Brain microvascular endothelial cell (primary cell): ENCODE measurements at places on chromosomes 6 and 20.

GRCh38 chr6:117143647-117144046 lies 121.7 kb upstream of the VGLL2 start:
- no peak for DNase-seq

DNA sequence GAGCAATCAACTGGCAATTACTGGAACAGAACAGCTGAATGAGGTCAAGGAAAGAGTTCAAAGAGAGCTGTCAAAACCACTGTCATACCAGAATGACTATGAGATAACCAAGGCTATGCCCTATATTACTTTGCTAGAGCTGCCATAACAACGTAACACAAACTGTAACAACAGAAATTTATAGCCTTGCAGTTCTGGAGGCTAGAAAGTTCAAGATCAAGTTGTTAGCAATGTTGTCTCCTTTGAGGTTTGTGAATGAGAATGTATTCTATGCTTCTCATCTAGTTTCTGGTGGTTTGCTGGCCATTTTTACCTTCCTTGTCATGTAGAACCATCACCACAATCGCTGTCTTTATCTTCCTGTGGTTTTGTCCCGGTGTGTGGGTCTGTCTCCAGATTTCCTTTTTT lies 1323.0 kb upstream of the GJE1 start:
- peak; percentile 61 for DNase-seq

DNA sequence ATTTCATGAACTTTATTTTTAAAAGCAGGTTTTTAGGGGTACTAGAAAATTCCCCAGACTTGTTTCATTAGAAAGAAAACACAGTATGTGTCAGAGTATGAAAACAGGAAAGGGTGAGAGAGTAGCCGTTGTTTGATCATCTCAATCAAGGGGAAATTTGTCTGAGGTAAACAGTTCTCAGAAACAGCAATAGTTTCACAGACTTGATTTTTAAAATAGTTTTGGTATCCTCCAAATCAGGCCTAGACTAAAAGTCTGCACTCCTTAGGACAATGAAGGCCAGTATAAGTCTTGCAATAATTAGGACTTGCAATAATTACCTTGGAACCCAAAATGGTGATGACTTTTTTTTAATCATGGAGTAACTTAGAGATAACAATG lies 176.6 kb upstream of the TAB2 start:
- DNase-seq, result no peak

DNA sequence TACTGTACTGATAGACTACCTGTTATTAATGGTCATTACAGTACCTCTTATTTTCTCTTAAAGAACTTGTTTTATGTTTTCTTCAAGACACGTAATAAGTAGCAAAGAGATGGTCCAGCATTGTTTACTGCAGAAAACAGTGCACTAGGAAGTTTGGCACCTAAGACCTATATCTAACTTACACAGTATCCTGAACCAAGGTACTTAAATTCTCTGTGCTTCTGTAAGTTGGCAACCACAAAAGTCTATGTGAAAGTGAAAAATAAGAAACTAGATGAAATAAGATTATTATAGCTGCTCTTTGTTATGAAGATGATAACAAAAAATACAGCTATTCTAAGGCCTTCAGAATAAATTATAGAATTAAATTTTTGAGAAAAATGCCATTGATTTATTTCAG lies 411.7 kb upstream of the SOX4 start:
- DNase-seq, result no peak

DNA sequence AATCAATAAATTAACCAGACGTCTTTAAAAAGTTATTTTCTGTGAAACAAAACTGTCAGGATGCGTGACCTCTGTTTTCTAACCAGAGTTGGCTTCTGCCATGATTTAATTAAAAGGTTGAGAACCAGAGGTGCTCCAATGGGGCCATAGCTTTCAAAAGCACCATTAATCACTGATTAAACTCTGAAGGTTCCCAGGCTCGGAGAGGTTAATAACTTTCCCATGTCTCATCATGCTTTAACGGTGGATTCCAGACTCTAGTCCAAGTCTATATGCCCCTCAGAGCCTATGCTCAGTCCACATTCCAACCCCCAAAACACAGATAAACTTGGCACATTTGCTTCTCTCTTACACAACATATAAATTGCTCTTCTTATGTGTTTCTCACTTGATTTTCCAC lies 95.5 kb downstream of the SNAP91 start:
- no peak for DNase-seq

GRCh38 chr20:32570401-32571190 lies 14.5 kb downstream of the NOL4L start:
- DNase-seq, result peak; percentile 68

GRCh38 chr20:24445510-24446170 lies 23.8 kb upstream of the SYNDIG1 start:
- DNase-seq, result no peak

- DNase-seq, result no peak
Observed at GRCh38 chr20:16063881-16064280, 509.4 kb downstream of the KIF16B start.

GRCh38 chr20:8389381-8390036 lies 257.4 kb downstream of the PLCB1 start:
- no peak for DNase-seq

- DNase-seq, result no peak
Observed at GRCh38 chr6:129110690-129111343, 227.9 kb downstream of the LAMA2 start.

- peak; percentile 41 for DNase-seq
Observed at GRCh38 chr6:71072508-71072907, 115.6 kb upstream of the B3GAT2 start.

GRCh38 chr6:132569170-132569569 lies 952 bp upstream of the TAAR6 start:
- DNase-seq, result no peak

- DNase-seq, result peak; percentile 73
Observed at GRCh38 chr6:127518710-127519468, at the start of gene MTCL3. TSS of gene MTCL3 (minus strand) at chr6:127519335.

- DNase-seq, result peak; percentile 37
Observed at GRCh38 chr6:13653296-13653695, 38.2 kb downstream of the NOL7 start.

GRCh38 chr6:163128324-163128723 lies 286.2 kb upstream of the QKI start:
- DNase-seq, result no peak

DNA sequence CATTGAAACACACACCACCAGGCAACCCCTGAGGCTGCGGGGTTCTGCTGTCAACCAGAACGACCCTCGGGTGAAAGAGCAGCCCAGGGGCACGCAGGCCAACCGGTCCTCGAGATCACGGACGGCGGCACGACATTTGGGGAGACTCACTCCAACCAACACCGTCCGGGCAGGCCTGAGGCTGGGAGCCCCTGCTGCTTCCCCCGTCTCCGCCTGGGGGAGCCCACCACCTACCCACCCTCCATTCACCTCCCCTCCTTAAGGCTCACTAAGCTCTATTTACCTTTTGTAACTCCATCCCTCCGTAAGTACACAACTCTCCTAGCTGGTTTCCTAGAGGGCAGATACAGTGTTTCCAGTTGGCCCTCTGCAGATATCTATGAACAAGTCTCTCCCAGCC lies 971.3 kb upstream of the DEFB115 start:
- no peak for DNase-seq

DNA sequence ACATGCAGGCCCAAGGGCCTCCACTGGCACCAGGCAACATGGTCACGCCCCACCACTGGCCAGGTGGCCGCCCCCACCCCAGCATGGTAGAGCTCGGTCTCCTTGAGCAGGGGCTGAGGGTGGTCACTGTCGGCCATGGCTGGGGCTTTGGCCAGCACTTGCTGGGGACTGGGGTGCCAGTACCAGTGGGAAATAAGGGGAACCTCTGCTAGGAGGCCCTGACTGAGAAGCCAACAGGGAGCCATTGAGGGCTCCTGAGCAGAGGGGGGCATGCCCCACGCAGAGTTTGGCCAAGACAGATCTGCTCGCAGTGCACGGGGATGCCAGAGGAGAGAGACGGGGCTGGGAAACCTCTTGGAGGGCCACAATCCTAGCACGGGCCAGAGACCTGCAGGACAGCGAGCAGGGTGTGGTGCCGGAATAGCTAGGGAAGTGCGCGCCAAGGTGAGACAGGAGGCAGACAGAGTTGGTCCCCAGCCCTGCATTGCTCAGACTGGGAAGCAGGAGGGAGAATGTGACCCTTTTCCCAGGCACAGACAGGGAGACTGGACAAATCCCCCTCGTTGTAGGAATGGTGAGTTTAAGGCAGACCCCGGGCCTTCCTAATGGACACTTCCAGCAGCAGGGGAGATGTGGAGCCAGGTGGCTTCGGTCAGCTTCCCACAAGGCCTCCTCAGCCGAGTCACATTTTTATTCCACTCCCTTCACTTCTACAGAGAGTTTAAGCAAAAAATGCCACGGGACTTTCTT lies 179.0 kb upstream of the CST7 start:
- DNase-seq, result no peak
